ENCODE measurements at places on chromosomes 7 and 10.
A peak's percentile ranks its signal among the peaks of the same experiment; 100 is the strongest.

DNA sequence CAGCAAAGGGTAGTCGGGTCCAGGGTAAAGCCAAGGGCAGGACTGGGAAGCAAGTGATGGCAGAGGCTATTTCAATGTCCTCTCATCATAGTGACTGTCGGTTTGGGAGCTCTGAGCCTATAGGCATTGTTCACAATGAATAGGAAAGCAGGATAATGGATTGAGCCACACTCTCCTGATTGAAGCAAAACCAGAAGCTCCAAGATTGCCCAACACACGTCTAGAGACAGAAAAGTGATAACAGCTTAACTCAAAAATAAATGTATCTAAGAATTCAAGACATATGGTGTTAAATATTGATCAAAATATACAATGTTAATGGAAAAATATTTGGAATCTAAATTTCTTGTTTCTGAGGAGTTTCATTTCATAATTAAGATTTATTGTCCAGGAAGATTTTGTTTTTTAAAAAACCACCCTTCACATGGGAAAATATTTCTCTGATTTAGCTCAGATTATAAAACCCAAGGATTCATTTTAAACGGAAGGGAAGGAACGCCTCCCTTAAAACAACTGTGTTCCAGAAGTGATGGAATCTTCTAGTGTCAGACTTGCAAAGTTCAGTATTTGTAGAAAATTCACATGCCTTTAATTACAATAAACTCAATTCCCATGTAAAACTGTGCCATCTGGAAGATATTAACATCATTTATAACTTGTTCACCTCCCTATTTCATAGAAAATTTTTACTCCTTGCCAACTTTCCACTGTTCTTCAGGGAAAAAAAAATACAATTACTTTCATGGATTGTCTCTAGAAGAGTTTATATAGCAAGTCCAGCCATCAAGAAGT is 54.5 kb downstream of the NRP1 start:
- DNase-seq, result peak; percentile 34

DNA sequence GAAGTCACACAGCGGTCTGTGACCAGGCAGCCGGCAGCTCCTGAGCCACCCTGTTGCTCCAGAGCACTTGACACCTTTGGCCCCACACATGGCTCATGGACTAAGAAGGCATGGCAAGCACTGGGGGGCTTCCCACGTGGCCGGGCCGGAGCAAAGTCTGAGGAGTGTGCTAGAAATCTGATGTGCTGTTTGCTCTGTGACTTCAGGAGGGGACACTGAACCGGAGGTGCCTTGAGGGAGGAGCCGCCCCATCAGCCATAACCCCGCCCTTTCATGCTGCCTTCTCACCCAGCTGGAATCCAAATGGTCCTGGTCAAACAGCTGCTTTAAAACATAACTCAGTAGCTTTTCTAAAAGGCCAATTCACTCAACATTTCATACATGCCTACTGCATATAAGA is 33.5 kb downstream of the PROSER2 start:
- DNase-seq, result no peak

DNA sequence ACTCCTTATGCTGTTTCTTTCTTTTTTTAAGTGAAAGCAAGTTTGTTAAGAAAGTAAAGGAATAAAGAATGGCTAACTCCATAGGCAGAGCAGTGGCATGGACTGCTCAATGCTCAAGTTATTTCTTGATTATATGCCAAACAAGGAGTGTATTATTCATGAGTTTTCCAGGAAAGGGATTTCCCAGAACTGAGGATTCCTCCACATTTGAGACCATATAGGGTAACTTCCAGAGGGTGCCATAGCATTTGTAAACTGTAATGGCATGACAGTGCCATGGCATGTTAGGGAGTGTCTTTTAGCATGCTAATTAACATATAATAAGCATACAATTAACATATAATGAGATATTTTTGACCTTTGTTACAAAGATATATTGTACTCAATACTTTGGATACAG is 1034.5 kb upstream of the PHF14 start:
- DNase-seq, result no peak

- DNase-seq, result no peak
Observed at GRCh38 chr7:70615066-70615606, 516.8 kb upstream of the GALNT17 start.

DNA sequence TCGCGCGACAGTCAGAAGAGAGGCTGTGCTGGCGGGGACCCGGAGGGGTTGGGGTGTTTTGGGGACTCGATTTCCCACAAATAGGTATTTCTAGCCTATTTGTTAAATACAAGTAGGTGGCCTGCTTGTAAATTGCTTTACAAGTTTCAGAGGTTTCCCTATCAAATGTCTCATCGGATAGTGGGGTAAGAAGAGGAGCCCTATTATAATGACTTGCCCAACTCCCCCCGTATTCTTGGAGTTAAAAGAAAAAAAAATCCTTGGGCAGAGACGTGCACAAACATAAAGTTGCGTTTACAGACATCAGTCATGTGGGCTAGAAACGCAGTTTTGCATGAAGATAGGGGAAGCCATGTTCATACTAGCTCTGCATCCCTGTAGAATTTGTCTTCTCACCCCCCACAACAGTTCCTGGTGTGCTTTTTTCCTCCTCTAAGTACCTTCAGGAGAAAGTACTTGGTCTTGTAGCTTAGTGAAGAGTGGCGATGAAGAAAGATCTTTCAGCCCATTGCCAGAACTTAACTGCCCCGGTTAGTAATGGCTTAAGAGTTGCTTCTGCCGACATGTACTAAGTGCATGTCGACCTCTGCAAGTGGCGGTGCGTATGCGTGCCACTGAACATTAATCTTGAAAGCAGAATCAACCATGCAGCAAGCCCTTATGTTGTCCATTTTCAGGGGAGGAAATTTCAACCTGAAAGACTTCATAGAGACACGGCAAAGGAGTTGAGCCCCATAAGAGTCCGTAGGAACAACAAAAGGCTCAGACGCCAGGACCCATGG is 832 bp upstream of the TIAL1 start:
- DNase-seq, result no peak

- no peak for DNase-seq
Observed at GRCh38 chr7:40697653-40698052, 562.8 kb downstream of the SUGCT start.

DNA sequence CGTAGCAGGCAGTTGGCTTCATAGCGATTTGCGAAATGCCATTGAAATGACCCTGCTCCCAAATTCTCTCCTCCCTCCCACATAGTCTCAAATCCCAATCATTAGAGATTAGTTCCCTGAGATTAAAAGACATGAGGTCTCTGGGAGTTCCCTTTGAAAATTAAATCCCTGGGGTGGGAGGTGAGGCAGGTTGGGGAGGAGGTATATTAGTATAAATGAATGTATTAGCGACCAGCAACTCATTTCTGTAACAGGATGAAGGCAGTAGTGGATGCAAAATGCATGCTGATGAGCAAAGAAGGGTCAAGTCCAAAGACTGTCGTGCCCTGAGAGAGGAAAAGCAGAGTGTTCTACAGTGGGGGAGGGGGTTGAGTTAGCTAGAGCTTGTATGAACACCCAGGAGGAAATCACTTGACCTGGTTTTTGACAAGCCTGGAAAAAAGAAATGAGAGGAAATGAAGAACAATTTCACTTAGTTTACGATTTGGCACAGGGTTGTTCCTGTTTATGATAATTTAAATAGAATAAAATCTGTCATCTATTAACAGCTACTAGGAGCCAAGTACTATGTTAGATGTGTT is 79.6 kb upstream of the MTPN start:
- peak; percentile 19 for DNase-seq

GRCh38 chr10:8073691-8074416 is 19.4 kb downstream of the GATA3 start:
- DNase-seq, result no peak

GRCh38 chr10:97647556-97647955 is 7.1 kb downstream of the PI4K2A start:
- DNase-seq, result no peak

DNA sequence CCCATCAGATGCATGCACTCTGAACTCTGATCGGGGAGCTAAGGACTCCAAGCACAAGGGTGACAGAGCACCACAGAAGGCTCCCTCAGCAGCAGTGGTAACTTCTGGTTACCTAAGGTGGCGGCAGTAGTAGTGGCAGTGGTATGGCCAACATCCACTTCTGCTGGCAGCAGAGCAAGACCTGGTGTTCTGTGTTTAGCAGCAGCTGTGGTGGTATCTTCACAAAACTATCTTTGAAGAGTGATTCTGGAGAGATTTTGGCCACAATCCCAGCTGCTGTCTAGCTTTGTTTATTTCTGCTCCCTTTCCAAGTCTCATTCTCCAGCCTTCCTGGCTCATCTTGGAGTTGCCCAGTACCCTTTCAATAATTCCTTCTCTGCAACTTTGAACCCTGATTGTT is 102.4 kb upstream of the LRGUK start:
- no peak for DNase-seq

Measured in hindlimb muscle (tissue), 1 donor.